ENCODE measurements at places on chromosomes 4 and X. TPM values are rescaled to one million over a fixed set of nuclear protein-coding genes. Genes with fewer than 3 reads are reported as not detected.

DNA sequence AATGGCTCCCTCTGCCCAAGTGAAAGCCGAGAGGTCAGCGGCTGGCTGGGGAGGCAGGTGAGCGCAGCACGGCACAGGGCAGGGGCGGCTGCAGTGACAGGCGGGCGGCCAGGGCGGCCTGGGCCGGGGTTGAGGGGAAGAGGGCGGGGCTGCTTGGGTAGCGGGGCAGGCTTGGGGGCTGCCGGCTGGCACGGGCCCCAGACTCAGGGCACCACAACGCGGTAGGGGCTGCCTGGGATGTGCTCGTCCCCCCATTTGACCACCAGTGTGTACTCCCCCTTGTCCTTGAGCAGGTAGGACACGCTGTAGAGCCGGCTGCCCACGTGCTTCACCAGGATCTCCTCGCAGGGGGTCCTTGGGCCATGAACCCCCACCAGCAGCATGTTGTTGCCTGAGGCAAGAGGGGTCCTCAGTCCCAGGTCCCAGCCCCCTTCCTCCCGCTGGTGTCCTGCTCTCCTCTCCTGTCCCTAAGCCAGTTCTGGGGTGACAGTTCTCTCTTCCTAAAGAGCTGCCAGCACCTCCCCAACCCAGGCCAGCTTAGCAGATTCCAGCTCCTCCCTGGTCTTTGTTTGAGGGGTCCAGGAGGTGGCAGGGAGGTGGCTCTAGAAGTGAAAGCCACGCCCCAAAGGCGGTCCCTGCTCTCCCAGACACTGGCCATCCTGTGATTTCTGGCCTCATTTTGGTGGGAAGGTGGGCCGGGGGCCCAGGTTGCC is 25.6 kb downstream of the FLNA start:
- no peak for ATAC-seq

- no peak for ATAC-seq
Observed at GRCh38 chr4:38920186-38920585, 52.6 kb downstream of the FAM114A1 start.

DNA sequence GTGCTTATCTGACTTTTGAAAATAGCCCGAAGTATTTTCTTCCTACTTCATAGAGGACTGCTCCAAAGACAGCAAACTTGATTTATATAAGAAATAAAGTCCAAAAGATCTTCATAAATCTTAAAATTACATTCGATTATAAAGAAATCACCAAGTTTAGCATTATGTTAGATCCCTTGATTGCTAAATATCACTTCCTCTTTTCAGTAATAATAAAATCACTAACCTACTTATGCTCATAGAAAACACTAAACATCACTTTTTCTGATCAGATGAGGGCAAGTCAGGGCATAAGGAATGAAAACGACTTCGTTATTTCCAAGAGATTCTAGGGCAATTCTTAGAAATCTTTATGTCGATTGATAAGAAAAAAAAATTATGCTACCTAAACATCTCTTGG is 32.0 kb downstream of the DYNLT3 start:
- no peak for ATAC-seq

- no peak for ATAC-seq
Observed at GRCh38 chr4:53552711-53553110, 38.6 kb downstream of the LNX1 start.

DNA sequence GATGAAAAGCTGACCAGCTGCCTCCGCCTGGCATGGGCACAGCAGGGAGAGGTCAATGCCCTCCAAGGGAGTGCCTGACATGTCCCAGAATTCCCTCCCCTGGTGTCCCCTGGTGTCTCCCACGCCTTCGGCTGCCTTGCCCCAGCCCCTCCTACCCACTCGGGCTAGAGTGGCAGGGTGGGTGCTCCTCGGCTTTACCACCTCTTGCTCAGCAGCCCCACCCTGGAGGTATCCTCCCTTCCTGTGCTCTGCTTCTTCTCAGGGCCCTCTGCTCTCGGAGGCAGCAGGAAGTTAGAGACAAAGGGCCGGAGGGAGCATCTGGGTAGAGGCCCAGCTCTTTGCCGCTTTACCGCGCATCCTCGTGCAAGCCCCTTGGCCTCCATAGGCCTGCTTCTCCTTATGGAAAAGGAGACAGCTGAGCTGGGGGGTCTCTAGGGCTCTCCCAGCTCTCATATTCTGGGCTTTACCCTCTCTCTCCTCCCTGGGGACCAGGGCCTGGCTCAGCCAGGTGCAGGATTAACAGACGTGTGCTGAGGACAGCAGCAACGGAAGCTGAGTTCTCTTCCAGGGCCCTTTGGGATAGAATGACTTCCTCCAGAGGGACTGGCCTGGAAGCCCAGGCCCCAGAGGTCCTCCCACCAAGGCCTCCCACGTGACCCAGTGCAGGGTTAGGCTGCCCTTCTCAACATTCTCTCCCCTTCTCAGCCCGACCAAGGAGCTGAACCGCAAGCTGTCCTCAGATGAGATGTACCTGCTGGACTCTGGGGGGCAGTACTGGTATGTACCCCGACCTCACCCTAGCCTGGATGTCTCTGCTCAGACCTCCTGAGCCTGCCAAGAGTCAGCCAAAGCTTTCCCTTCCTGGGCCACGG is 17.2 kb downstream of the XPNPEP2 start:
- no peak for ATAC-seq

- ATAC-seq = no peak
Observed at GRCh38 chrX:636981-637659, 6.5 kb downstream of the SHOX start.

TADA2B gene
- 37.3 TPM for total RNA-seq

- ATAC-seq = no peak
Observed at GRCh38 chrX:51931566-51932150, 38.2 kb downstream of the MAGED1 start.

DNA sequence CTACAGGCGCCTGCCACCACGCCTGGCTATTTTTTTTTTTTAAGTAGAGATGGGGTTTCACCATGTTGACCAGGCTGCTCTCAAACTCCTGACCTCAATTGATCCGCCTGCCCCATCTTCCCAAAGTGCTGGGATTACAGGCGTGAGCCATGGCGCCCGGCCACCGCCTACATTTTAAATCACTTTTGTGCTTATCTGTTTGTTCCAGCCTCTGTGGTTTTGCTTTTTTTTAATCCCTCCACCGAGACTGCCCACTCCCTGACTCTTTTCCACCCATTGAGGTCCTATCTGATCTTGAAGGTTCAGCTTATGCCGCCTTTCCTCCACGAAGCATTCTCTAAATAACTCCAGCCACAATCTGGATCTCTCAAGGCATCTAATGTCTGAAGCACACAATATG is 73.5 kb downstream of the CHRDL1 start:
- no peak for ATAC-seq

Data from gastroesophageal sphincter (tissue), 4 donors.